ENCODE measurements at places on chromosomes 1 and 21. TPM values are rescaled to one million over a fixed set of nuclear protein-coding genes. Genes with fewer than 3 reads are reported as not detected.

The SAMSN1 gene
- total RNA-seq, result 43.5 TPM

DNA sequence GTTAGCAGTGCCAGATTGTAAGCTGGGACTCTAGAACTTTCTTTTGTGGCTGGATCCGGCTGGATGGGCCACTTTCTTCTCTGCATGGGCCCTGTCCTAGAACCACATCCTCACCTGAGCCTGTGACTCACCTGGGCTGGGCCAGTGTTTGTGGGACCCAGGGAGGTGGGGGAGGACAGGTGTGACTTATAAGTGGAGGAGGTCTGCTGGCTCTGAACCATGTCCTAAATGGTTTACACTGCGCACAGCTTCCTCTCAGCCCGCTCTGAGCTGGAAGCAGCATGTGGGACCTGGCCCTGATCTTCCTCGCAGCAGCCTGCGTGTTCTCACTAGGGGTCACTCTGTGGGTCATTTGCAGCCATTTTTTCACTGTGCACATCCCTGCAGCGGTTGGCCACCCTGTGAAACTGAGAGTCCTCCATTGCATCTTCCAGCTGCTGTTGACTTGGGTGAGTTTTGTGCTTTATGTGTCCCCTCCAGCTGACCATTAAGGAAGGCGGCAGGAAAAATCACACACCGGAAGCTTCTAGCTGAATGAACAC lies at the start of gene AADACL3:
TSS of gene AADACL3 (plus strand) at position 215 of the 542 bp plus-strand sequence. CDS start at position 282, 67 bp downstream.
- no peak within 1 kb of the TSS for H3K4me3 ChIP-seq
- DNase-seq, result no peak
- H3K4me1 ChIP-seq, result no peaks in the 10 kb centered on the region
- H3K27me3 ChIP-seq, result peaks cover 21% of the 10 kb centered on the region
- H3K36me3 ChIP-seq, result no peaks in the 10 kb centered on the region
- no peak within 1 kb of the TSS for H3K27ac ChIP-seq

The THEM5 gene
- total RNA-seq, result not detected

- no peaks in the 10 kb centered on the region for H3K4me1 ChIP-seq
- H3K4me3 ChIP-seq, result no peak overlapping the region
- H3K27me3 ChIP-seq, result peaks cover 2% of the 10 kb centered on the region
- no peak overlapping the region for H3K27ac ChIP-seq
- H3K36me3 ChIP-seq, result no peaks in the 10 kb centered on the region
- DNase-seq, result no peak
Observed at GRCh38 chr1:90475631-90476030, 241.5 kb downstream of the BARHL2 start.

- DNase-seq, result peak; percentile 30
- no peaks in the 10 kb centered on the region for H3K4me1 ChIP-seq
- H3K27ac ChIP-seq, result no peak overlapping the region
- no peaks in the 10 kb centered on the region for H3K36me3 ChIP-seq
- peaks cover 15% of the 10 kb centered on the region for H3K27me3 ChIP-seq
- no peak overlapping the region for H3K4me3 ChIP-seq
Observed at GRCh38 chr1:201309416-201309815, 26.1 kb downstream of the PKP1 start.

GRCh38 chr1:117570988-117571409 lies 34.8 kb upstream of the TENT5C start:
- no peaks in the 10 kb centered on the region for H3K27me3 ChIP-seq
- H3K4me3 ChIP-seq, result no peak overlapping the region
- H3K27ac ChIP-seq, result no peak overlapping the region
- H3K4me1 ChIP-seq, result peaks cover 17% of the 10 kb centered on the region

DNA sequence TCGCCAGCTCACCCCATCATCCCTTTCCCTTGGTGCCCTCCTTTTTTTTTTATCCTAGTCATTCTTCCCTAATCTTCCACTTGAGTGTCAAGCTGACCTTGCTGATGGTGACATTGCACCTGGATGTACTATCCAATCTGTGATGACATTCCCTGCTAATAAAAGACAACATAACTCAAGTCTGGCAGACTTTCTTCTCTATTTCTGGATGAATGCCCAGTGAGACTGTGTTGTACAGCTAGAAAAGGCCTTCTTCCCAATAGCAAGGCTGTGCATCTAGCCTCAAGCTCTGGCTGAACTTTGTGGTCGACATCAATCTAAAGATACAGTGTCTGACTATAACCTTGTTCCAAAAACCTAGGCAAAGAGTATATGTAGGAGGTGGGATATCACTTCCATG lies 6.4 kb downstream of the IL24 start:
- H3K4me1 ChIP-seq, result peaks cover 88% of the 10 kb centered on the region
- peaks cover 54% of the 10 kb centered on the region for H3K36me3 ChIP-seq
- no peak overlapping the region for H3K4me3 ChIP-seq
- H3K27me3 ChIP-seq, result no peaks in the 10 kb centered on the region
- peak overlapping the region; percentile 27 for H3K27ac ChIP-seq

DNA sequence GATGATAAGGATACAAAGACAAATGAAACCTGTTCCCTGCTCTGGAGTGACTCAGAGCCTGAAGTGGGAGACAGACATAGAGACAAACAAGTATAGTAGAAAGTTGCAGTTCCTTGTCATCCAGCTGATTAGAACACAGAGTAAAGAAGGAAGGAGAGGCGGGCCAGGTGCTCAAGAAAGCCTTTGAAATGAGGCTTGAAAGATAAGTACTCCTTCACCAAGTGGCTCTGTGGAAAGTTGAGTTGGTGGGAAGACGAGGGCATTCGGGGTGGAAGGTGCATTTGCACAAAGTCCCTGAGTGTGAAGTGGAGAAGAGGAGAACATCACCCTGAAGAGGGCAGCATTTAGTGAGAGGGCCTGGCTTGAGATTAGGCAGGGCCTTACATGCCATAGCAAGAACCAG lies 17.0 kb downstream of the MARK1 start:
- no peaks in the 10 kb centered on the region for H3K36me3 ChIP-seq
- no peak overlapping the region for H3K27ac ChIP-seq
- no peaks in the 10 kb centered on the region for H3K4me1 ChIP-seq
- no peak for DNase-seq
- H3K4me3 ChIP-seq, result no peak overlapping the region

GRCh38 chr1:109531380-109531779 lies 8.3 kb upstream of the GPR61 start:
- H3K36me3 ChIP-seq, result no peaks in the 10 kb centered on the region
- H3K4me1 ChIP-seq, result peaks cover 22% of the 10 kb centered on the region
- no peaks in the 10 kb centered on the region for H3K27me3 ChIP-seq
- peak overlapping the region; percentile 49 for H3K27ac ChIP-seq
- no peak for DNase-seq
- H3K4me3 ChIP-seq, result no peak overlapping the region

DNA sequence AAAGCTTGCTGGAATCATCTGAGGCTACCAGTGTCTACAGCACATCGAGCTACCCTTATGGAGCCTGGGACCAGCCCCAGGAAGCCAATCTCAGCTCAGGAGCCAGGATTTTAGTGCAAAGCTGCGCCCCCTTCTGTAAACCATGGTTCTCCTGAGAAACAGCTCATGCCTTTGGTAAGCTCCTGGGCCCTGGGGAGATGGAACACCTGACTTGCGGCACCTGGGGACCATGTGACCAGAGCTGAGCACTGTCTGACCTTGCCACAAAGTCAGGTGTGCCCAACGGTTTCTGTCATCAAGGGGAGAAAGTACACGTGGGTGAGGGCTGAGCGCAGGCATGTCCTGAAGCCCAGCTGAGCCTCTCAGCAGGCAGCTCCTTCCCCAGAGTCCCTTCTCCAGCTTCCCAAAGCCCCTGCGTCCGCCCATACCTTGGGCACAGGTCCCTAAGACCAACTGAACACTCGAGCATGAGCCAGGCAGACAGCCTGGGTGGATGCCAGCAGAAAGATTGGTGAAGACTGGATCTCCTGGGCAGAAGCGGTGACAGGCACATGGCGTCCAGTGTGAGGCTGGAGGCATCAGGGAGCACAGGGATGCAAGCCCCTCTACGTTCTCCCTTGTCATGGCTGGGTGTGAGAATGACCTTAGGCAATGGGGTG lies 57.9 kb upstream of the TENT5B start:
- no peak overlapping the region for H3K4me3 ChIP-seq
- no peaks in the 10 kb centered on the region for H3K27me3 ChIP-seq
- no peaks in the 10 kb centered on the region for H3K4me1 ChIP-seq
- H3K27ac ChIP-seq, result no peak overlapping the region
- no peaks in the 10 kb centered on the region for H3K36me3 ChIP-seq
- DNase-seq, result no peak

DNA sequence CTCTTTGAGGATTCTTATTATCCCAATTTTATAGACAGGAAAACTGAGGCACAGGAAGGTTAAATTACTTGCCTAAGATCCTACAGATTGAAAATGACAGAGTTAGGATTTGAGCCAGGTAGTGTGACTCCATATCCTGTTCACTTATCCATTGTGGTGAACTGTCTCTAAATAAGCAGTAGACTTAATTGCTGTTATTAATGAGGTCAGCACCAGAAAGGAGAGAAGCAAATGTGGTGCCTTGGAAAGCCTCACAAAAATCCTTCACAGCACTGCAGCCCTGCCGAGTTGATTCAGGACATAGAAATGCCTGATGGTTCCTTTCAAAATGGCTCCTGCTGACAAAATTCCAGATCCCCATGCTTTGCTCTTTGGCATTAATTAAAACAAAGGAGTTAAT lies 193.3 kb upstream of the BEND5 start:
- H3K36me3 ChIP-seq, result no peaks in the 10 kb centered on the region
- peaks cover 3% of the 10 kb centered on the region for H3K27me3 ChIP-seq
- H3K27ac ChIP-seq, result no peak overlapping the region
- no peak overlapping the region for H3K4me3 ChIP-seq
- no peaks in the 10 kb centered on the region for H3K4me1 ChIP-seq

DNA sequence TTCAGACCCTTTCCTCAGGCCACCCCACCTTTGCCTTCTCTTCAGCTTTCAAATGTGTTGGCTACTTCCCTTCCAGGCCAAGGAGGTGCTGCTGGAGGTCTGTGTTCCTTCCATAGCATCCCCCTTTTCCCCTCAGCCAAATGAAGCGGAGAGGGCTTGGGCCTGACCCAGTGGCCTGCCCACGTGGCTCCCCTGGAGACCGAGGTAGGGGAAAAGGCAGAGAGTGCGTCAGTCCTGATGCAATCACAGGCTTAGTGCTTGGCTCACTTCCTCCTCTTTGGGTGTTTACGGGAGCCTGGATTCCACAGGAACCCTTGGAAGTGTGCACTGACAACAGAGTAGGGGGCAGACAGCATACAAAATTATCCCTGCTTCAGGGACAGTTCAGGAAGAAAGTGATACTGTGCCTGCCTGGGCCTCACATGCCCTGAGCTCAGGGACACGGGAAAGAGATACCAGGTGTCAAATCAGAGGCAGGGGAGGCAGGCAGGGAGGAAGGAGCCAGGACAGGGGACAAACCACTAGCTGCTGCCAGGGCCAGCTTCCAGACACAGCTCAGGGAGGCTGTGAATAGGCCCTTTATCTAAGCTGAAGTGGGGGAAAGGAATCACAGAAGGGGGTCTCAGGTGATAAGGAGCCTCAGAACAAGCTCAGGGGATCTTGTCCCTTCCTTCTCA lies 16.6 kb upstream of the PTP4A2 start:
- peak overlapping the region; percentile 79 for H3K27ac ChIP-seq
- H3K27me3 ChIP-seq, result no peaks in the 10 kb centered on the region
- DNase-seq, result no peak
- H3K4me1 ChIP-seq, result peaks cover 71% of the 10 kb centered on the region

The BARHL2 gene
- not detected for total RNA-seq

DNA sequence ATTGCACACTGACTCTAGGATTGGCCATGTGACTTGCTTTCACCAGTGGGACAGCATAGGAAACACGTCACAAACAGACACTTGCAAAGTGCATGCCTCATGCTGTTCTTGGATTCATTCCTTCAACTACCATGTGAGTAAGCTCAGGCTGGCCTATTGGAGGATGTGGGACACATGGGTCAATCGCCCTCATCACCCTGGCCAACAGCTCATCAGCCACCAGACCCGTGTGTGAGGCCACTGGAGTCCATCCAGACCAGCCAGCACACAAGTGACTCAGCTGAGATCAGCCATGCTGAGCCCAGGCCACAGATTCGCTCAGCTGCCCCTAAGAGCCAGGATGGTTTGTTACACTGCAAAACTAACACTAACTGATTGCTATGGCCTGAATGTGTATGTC lies 216.1 kb upstream of the GRIK3 start:
- DNase-seq, result no peak
- no peaks in the 10 kb centered on the region for H3K4me1 ChIP-seq
- no peaks in the 10 kb centered on the region for H3K36me3 ChIP-seq

GRCh38 chr1:228664399-228664914 lies 70.8 kb upstream of the RHOU start:
- H3K27me3 ChIP-seq, result peaks cover 2% of the 10 kb centered on the region
- no peaks in the 10 kb centered on the region for H3K4me1 ChIP-seq
- peak; percentile 87 for DNase-seq
- no peak overlapping the region for H3K4me3 ChIP-seq
- H3K36me3 ChIP-seq, result no peaks in the 10 kb centered on the region
- H3K27ac ChIP-seq, result no peak overlapping the region

- DNase-seq, result peak; percentile 55
- H3K27me3 ChIP-seq, result no peaks in the 10 kb centered on the region
- H3K36me3 ChIP-seq, result peaks cover 6% of the 10 kb centered on the region
- H3K4me1 ChIP-seq, result peaks cover 19% of the 10 kb centered on the region
- peak overlapping the region; percentile 37 for H3K27ac ChIP-seq
Observed at GRCh38 chr1:222880587-222880986, 65.7 kb downstream of the DISP1 start.

DNA sequence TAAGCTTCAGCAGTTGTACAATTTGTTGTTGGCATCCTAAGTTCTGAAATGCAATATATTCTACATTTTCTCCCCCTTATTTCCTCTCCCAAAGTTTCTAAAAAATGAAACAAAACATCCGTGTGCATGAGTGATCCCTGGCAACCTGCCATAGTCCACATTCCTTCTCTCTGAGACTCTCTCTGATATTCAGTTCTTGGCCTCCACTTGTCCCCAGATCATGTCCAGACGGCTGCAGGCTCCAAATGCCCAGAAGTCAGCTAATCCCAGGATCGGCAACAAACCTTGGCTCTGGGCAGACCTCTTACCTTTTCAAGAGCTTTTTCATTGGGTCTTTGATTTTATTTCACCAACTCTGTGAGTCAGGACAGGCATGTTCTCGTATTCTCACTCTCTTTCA lies 187.8 kb downstream of the ETS2 start:
- no peak overlapping the region for H3K4me3 ChIP-seq
- H3K27ac ChIP-seq, result no peak overlapping the region
- no peaks in the 10 kb centered on the region for H3K36me3 ChIP-seq
- peaks cover 23% of the 10 kb centered on the region for H3K27me3 ChIP-seq

DNA sequence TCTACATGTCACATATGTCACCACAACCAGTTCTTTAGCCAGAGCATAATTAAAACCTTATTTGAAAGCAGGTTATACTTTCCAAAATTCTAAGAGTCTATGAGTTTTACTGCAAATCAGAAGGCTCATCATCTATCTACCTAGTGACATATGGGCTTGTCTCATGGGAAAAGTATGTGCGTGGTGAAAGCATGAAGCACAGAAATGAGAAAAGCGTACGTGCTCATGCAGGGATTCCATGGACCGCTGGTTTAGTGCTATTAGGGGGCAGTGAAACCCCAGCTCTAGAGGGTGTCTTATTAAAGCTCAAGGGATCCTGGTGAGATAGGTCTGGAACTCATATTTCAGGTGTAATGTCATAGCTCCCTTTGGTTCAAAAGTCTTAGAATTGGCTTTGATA lies 50.2 kb downstream of the FAM163A start:
- no peak for DNase-seq
- H3K27ac ChIP-seq, result no peak overlapping the region
- H3K36me3 ChIP-seq, result no peaks in the 10 kb centered on the region

The FCRL1 gene
- not detected for total RNA-seq

GRCh38 chr1:74193908-74194307 lies 4.1 kb downstream of the LRRIQ3 start:
- no peaks in the 10 kb centered on the region for H3K27me3 ChIP-seq
- no peaks in the 10 kb centered on the region for H3K36me3 ChIP-seq
- H3K27ac ChIP-seq, result no peak overlapping the region
- H3K4me1 ChIP-seq, result peaks cover 7% of the 10 kb centered on the region

Measured in activated CD4-positive, alpha-beta T cell treated with anti-CD3 and anti-CD28 coated beads for 36 hours (primary cell).